NCI-H1694 (cell line): ENCODE measurements at places on chromosomes 5 and 9.

DNA sequence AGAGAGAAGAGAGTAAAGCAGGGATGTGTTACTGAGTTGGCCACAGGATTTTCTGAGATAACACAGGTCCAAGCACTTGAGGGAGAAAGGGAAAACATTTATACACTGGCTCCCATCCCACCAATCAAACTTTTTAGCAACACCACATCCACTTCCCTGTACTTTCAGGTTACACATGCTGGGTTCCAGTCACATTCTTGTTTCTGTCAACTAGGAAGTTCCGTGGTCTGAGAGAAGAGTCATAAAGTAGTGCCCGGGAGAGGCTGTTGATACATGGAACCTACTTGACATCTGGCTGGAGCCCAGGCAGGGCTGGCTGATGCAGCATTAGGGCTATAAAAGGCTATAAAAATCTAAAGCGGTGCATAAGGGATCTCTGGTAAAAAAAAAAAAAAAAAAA lies 473.9 kb upstream of the COX7C start:
- DNase-seq = no peak

- DNase-seq = no peak
Observed at GRCh38 chr5:90542827-90543519, 13.6 kb upstream of the LYSMD3 start.

DNA sequence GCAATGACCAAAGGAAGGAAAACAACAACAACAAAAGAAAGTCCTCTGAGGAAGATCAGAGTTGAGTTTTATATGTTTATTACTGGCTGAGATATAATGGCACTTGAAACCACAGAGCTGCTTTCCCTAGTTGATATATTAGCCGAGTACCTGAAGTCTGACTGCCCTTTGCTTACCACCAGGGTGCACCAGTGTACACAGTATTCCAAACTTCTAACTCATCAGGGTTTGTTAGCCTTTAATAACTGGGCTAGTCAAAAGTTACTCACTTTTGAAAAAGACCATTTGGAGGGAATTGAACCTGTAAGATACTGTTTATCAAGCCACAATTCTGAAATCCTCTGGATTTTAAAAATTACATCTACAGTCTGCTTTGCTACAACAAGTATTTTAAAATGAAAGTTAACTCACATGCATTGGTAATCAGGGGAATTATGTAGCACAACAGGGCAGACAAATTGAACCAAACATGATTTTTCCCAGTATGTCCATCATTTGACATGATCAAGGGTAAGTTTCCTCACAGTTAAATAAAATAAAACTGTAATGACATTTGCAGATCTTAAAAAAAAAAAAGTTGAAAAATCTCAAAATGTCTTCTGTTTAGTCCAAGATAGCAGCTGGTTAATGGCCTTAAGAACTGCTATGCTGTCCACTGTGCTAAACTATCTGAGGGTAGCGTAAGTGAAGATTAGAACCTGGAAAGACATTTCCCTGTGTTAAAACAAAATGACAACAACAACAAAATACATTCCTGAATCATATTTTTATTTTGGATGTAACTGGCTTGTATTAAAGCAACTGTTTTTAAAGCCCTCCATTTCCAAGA lies 57.3 kb upstream of the C6 start:
- DNase-seq = peak; percentile 25

DNA sequence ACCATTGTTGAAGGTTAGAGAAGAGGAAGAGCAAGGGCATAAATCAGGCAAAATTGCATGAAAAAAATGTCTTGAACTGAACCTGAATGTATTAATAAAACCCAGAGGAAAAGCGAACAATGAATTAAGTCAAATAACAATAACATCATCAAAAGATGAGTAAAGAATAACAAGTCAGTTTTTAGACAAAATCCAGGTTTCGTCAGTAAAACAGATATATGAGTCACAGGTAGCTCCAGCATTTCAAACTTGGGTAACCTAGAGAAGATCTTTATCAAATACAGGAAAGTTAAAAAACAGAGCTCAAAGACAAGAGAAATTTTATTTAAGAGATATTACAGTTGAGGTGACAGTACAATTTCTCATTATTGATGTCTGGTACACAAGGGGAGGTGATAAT lies 332.4 kb downstream of the EFNA5 start:
- DNase-seq = no peak

- DNase-seq = no peak
Observed at GRCh38 chr5:43985411-43985810, 382.4 kb downstream of the NNT start.

DNA sequence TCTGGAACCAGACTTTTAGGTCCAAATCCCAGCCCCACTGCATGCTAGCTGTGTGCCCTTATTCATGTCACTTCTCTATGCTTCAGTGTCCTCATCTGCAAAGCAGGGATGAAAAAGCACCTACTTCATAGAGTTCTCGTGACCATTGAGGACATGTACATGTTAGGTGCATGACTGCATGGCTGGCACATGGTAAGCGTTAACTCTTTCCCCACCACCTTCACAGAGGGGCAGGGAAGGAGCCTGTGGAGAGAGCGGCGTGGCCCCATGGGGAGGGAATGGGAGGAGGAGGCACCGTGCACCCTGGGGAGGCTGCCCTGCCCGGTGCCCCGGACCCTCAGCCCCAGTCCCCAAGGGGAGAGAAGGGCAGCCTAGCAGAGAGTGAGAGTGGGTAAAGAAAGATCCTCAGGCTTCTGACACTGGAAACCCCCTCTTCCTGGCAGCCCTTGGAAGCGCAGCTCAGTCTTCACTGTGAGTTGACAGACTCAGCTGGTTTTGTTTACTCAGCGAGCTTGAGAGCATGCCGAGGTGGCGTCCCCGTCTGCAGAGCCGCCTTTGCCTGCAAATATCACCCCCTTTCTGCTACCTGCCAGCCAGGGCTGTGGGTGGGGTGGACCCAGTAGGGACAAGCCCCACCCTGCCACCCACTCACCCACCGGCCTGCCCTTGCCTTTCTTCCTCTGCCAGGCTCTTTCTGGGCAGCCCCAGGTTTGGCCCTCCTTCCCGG lies 10.6 kb upstream of the ANGPTL2 start:
- DNase-seq = peak; percentile 30

- peak; percentile 63 for DNase-seq
Observed at GRCh38 chr9:125970340-125970739, 223.2 kb downstream of the PBX3 start.

GRCh38 chr9:101787891-101788290 lies 49.4 kb upstream of the GRIN3A start:
- peak; percentile 11 for DNase-seq

GRCh38 chr9:121949364-121949763 lies 143.7 kb downstream of the TTLL11 start:
- no peak for DNase-seq

DNA sequence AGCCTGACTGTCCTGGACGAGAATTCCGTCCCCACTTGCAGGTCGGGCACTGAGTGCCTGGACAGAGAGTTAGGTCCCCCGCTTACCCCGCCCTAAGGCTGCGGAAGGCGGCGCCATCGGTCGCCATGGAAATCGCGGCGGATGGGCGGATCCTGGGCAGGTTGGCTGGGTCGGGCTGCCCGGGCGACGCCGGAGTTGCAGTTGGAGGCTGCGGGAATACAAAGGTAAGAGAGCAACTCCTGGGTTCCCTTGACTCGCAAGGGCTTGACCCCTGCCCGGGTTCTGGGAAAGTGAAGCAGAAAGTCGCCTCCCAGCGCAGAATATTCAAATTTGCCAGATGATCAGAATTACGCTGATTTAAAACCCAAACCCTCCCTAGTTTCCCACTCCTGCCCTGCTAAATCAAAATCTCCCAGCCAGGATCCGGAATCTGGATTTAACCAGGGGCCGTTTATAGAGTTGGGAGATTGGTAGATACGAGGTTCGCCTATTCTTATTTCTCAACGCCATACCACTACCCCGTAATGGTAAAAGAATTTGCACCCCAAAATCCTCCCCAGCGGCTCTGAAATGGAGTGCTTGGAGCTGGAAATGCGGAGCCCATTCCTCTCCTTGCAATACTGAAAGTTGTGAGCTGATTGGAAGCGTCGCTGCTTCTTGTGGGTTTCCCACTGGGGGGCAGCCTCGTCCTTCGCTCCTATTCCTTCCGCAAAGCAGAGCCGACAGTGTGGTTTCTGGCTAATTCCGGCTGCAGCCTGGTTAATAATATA lies 156.4 kb upstream of the RASEF start:
- peak; percentile 87 for DNase-seq
